ENCODE measurements at places on chromosomes 1 and 21.

GRCh38 chr1:54542962-54543539 is 5.0 kb upstream of the ACOT11 start:
- no peak for DNase-seq

- DNase-seq = no peak
These were observed 46.1 kb downstream of the APP start for GRCh38 chr21:26124421-26124833.

- no peak for DNase-seq
These were observed 21.7 kb downstream of the ARHGEF10L start for GRCh38 chr1:17561247-17561548.

DNA sequence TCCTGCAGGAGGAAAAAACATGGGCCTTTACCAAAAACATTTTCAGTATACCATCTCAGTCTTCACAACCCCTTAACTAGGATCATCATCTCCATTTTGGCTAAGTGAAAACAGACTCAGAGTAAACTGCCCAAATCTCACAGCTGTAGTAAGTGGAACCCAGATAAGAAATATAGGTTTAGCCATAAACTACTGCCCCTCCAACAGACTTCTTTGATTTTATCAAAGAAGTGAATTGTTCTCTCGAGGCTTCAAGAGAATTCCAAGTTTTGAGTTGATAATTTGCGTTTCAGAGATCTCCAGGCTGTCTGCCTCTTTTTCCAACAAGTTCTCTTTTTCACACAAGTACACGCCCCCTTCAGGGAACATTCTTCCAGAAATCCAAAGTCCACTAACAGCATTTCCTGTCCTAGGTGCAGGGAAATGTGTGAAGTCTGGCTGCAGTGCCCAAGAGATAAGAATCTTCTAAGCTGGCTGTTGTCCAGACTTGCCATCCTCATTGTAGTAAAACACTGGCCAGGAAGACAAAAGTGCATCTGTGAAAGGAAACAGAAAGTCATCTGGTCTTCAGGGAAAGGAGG is 30.8 kb downstream of the RNF19B start:
- DNase-seq = no peak

GRCh38 chr1:39915499-39916129 is 13.9 kb upstream of the MYCL start:
- no peak for DNase-seq

GRCh38 chr1:89516055-89516454 is 8.6 kb upstream of the LRRC8B start:
- DNase-seq = no peak

DNA sequence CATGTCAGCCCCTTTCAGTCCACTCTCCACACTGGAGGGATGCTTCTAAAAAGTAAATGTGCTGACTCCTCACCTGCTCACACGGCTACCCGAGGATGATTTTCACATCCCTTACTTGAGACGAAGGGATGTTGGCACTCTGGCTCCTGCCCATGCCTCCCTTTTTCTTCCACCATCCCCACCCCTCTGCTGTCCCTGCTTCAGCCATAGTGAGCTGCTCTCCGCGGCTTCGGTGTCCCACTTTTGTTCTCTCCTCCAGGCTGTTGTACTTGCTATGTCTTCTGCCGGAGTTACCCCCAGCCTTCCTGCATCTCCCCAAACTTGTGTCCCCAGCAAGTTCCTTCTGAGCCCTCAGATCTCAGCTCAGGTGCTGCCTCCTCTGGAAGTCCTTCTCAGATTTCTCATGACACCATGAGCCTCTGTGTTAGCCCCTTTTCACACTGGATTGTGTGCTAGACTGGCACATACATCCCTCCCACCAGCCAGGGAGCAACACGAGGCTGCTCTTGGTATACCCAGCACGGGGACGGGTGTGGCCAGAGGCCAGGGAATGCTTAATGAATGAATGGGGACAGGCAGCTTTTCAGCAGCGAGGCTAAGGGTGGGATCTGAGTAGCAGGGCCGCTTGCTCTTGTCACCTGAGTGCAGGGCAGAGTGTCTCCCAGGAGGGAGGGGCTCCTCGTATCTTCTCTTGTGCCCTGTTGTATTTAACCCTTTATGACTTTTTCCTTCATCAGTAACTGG is 1.3 kb downstream of the ACOT11 start:
- no peak for DNase-seq

- no peak for DNase-seq
These were observed 25.3 kb upstream of the PIK3CD start for GRCh38 chr1:9626201-9626608.

GRCh38 chr1:44417351-44418021 is 12.4 kb downstream of the RNF220 start:
- no peak for DNase-seq

- no peak for DNase-seq
These were observed 61.0 kb downstream of the MAST2 start for GRCh38 chr1:45864167-45865106.

GRCh38 chr1:21931171-21932093 is 5.7 kb downstream of the HSPG2 start:
- no peak for DNase-seq

All from stimulated activated CD8-positive, alpha-beta memory T cell treated with anti-CD3 and anti-CD28 coated beads, Interleukin-12 subunit alpha, Interleukin-12 subunit beta, amount 100 ng/mL, for 1 hour (primary cell).